ENCODE measurements at places on chromosomes 4 and X.

DNA sequence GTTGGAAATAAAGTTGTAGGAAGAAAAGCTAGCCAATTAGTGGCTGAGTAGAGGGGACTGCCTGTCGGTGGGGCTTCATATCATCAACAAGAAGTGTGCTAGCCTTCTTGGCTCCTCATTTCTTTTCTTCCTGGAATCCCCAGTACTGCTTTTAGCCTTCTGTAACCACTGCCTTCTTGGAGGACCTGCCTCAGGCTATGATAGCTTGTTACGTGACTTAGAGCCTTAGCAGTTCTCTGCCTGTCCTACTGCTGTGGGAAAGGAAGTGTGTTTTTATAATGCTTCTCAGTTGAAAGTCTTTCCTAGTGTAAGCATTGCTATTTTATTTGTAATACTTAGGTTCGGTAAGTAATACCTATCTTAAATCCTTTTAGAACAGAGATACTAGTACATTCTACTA is 61.9 kb downstream of the LARP1B start:
- no peak for DNase-seq

GRCh38 chrX:148755111-148755510 is 254.7 kb downstream of the AFF2 start:
- no peak for DNase-seq

GRCh38 chr4:87092389-87093141 is 127.9 kb downstream of the KLHL8 start:
- no peak for DNase-seq

- no peak for DNase-seq
Measured at GRCh38 chr4:46549125-46549524, 159.2 kb upstream of the GABRA2 start.

DNA sequence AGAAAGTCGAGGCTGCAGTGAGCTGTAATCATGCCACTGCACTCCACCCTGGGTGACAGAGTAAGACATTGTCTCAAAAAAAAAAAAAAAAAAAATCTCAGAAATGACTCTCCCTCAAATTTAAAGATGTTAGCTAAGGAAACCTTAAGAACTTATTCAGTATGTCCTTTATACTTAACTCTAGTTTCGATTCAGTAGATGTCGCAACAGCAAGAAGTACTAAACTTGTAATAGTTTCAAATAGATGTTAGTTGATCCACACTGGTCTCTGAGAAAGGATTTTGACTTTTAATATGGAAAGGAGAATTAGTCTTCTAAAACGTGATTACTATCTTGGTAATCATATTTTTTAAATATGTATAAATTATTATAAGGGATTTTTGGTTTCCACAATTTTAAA is 29.6 kb downstream of the NKX3-2 start:
- no peak for DNase-seq

GRCh38 chr4:86326400-86326799 is 33.5 kb downstream of the MAPK10 start:
- no peak for DNase-seq

GRCh38 chr4:10336471-10336870 is 120.8 kb downstream of the ZNF518B start:
- no peak for DNase-seq

- DNase-seq = no peak
Measured at GRCh38 chr4:150123087-150123486, 44.8 kb downstream of the DCLK2 start.

DNA sequence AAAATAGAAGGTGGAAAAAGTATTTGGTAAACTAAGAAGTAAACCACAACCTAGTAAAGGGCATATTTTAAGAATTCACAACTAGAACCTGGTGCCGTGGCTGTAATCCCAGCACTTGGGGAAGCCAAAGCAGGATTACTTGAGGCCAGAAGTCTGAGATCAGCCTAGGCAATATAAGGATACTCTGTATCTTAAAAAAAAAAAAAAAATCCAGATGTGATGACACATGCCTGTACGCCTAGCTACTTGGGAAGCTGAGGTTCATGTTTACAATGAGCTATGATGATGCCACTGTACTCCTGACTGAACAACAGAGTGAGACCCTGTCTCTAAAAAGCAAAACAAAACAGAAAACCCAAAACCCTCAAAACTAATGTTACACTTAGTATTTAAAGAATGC is 294.9 kb upstream of the ZCCHC13 start:
- DNase-seq = no peak

DNA sequence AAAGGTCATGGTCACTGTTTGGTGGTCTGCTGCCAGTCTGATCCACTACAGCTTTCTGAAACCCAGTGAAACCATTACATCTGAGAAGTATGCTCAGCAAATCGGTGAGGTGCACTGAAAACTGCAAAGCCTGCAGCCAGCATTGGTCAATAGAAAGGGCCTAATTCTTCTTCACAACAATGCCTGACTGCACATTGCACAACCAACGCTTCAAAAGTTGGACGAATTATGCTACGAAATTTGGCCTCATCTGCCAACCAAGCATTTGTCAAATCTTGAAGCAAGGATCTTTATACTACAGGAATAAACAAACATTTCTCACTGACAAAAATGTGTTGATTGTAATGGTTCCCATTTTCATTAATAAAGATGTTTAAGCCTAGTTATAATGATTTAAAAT is 90.4 kb downstream of the EIF4E start:
- DNase-seq = no peak

DNA sequence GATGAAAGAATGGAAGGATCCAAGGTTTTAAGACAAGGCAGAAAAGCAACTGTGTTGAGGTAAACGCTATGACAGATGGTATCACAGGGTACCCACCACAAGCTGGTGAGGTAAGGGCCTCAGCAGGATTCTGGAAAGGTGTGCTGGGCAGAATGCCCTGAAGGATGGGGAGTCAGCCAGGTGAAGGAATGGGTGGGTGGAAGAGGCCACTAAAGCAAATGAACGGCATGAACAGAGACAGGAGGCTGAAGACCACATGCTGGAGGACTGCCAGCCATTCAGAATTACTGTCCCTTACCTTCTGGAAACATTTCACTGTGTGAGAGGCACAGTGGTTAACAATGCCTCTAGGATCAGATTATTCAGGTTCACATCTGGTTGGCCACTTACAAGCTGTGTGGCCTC is 23.6 kb downstream of the GPRIN3 start:
- no peak for DNase-seq

GRCh38 chrX:11138498-11139390 is 27.6 kb downstream of the HCCS start:
- no peak for DNase-seq

DNA sequence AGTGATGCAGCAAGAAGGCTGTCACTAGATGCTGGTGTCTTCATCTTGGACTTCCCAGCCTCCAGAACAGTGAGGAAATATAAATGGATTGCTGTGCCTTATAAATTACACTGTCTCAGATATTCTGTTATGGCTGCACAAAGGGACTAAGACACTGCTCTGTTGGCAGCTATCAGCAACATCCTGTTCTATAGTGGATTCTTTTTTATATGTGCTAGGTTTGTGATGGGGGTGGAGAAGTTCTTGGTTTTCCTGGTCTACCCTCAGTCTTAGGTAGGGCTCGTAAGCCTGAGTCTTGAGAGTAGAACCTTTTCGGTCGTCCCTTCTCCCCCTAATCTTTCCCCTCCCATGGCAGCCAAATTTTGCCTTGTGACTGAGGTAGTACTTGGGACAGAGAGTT is 17.3 kb downstream of the STIM2 start:
- DNase-seq = no peak

GRCh38 chr4:39367166-39367565 is 1.0 kb upstream of the RFC1 start:
- no peak for DNase-seq

DNA sequence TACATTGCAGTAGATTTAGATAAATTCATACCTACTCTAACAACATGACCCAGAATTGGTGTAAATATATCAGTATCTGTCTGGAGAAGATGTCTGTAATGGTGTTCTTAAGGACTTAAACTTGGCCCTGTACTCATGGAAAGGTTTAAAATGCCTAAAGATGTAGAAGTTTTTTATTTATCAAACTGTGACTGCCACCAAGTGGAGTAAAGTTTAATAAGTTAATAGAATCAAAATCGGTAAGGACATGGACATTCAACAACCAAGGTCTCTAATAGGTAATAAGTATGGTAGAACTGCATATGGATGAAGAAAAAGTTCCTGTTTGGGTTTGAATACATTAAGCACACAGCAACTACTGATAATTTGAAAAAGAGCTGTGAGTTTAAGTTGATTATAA is 474.0 kb upstream of the NDST3 start:
- DNase-seq = no peak

- DNase-seq = no peak
Measured at GRCh38 chrX:13579661-13580060, 10.3 kb downstream of the EGFL6 start.

- no peak for DNase-seq
Measured at GRCh38 chrX:105658136-105658535, 164.2 kb upstream of the NRK start.

- DNase-seq = no peak
Measured at GRCh38 chrX:13208281-13208935, 111.4 kb downstream of the ATXN3L start.

GRCh38 chrX:110407910-110408545 is 49.4 kb downstream of the RTL9 start:
- DNase-seq = no peak

- no peak for DNase-seq
Measured at GRCh38 chr4:111652236-111652635, 493.0 kb upstream of the FAM241A start.

GRCh38 chrX:151515237-151515636 is 48.2 kb upstream of the PASD1 start:
- no peak for DNase-seq

DNA sequence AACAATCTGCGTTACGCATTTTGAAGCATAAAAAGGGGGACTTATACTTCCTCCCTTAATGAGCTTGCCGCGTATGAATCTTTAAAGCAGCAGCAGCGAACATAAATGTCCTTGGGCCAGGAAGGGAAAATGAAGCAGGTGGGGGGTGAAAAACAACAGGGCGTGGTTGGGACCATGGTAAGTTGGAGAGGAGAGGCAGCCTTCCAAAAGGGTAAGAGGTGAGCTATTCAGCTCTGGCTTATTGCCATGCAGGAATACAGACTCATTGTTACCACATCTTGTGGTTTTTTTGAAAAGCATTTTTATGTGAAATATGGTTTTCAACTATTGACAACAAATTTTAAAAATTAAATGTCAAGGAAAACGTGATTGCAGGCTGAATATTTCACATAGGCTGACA is 710.7 kb upstream of the FAM241A start:
- DNase-seq = no peak
